ENCODE measurements at places on chromosomes 3 and 15.

GRCh38 chr3:185503521-185503920 is 4.7 kb upstream of the TMEM41A start:
- DNase-seq = no peak

GRCh38 chr3:149655826-149656574 is 1.8 kb downstream of the WWTR1 start:
- no peak for DNase-seq

- no peak for DNase-seq
These were observed 45.2 kb downstream of the KLHL25 start for GRCh38 chr15:85749261-85750151.

DNA sequence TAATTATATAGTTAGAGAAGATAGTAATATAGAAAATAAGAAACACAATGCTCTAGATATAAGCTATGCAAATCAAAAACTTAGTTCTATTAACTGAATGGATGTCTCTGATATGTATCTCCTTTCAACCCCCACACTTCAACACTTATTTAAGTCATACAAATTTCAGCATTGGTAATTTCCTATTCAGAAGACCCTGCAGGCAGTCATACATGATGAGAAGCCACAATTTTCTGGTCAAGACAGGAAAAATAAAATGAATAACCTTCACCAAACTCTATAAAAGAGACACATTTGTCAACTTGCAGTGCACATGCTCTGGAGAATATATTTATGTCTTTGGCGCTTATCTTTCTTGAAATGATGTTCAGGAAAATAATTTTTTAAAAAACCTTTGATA is 578 bp upstream of the BCHE start:
- DNase-seq = no peak

DNA sequence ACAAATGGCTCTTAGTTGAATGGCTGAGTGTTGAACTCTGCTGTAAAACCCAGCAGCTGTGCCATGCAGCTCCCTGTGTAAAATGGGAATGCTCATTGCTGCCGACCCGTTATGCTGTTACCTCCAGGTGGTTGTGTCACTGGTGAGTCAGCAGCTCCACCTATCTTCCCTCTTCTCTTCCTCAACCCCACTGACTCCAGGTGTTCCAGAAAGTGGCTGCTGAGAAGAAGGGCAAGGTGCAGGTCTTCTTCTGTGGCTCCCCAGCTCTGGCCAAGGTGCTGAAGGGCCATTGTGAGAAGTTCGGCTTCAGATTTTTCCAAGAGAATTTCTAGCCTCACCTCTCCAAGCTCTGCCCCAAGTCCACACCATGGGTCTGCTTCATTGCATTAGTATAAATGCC is 41.9 kb downstream of the NOX5 start:
- no peak for DNase-seq

- DNase-seq = no peak
These were observed 24.9 kb downstream of the HACL1 start for GRCh38 chr3:15576475-15576874.

GRCh38 chr3:112395181-112395895 is 62.4 kb downstream of the CD200 start:
- no peak for DNase-seq

DNA sequence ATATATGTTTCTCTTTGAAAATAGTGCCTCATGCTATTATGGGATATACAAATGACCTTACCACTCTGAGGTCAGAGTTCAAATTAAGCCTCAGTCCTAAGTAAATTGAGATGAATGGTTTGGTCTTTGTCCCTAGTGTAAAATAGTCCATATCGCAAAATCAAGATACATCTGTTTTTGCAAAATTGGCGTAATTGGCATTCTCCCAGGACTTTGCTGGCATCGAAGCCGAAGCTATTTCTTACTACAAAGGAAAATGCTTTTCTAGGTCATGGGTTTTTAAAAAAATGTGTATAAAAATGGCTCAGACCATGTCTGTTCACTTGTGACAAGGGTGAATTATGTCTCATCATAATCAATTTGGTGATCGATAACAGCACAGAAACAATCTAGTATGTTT is 25.9 kb downstream of the ROBO2 start:
- no peak for DNase-seq

- DNase-seq = no peak
These were observed 82.8 kb downstream of the SEC22A start for GRCh38 chr3:123284399-123285010.

DNA sequence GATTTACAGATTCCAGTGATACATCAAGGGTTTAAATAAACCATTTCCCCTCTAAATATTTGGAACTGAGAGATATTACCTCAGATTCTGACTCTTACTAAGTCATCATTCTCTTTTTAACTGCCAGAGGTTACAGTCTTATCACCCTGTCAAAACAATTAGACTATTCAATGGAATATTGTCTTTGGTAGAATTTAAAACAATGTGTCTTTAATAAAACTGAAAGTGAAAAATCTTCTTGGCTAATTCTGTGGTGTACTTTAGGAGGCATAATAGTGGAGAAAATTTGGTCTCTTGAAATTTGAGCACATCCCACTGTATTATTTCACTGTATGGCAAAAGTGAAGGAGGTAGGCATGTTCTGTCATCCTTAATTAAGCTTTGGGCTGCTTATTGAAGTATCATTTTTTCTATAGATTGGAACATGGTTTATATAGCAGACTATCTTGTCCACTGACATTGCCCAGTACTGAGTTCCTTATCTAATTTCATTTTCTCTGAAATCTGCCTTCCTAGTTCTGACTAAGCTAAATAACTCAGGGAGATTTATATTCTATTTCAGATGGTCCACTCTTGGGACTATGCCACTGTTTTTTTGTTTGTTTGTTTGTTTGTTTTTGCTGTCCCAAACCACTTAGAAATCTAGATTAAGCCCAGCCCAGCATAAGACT is 48.0 kb upstream of the UTS2B start:
- DNase-seq = no peak

GRCh38 chr3:138440121-138440521 is 5.7 kb downstream of the ESYT3 start:
- DNase-seq = no peak

DNA sequence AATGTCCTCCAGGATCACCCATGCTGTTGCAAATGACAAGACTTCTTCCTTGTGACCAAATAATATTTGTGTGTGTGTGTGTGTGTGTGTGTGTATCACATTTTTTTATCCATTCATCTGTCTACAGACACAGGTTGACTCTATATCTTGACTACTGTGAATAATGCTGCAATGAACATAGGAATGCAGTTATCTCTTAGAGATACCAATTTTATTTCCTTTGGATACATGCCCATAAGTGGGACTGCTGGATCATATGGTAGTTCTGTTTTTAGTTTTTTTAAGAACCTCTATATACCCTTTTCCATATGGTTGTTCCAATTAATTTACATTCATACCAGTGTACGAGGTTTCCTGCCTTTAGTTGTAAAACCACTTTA is 41.7 kb downstream of the GPR176 start:
- DNase-seq = no peak

DNA sequence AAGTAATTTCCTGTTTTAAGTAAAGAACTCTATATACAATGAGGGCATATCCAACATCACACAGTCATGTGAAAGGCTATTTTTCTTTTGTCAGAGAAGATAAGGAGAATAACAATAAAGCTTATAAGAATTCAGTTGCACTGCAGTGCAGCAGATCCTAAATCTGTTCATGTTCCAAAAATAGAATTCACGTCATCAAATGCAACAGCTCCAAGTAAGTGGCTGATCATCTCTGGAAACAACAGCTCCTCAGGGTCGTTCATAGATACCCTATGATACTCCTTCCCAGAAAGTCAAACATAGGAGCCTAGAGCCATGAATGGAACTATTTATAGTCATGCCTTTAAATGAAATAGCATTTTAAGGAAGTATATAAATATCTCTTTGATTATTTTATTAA is 100.2 kb downstream of the FMN1 start:
- no peak for DNase-seq
